ENCODE measurements at places on chromosomes 12 and 14.

GRCh38 chr12:28114488-28114887, 75.8 kb upstream of the CCDC91 start:
- ATAC-seq: no peak

DNA sequence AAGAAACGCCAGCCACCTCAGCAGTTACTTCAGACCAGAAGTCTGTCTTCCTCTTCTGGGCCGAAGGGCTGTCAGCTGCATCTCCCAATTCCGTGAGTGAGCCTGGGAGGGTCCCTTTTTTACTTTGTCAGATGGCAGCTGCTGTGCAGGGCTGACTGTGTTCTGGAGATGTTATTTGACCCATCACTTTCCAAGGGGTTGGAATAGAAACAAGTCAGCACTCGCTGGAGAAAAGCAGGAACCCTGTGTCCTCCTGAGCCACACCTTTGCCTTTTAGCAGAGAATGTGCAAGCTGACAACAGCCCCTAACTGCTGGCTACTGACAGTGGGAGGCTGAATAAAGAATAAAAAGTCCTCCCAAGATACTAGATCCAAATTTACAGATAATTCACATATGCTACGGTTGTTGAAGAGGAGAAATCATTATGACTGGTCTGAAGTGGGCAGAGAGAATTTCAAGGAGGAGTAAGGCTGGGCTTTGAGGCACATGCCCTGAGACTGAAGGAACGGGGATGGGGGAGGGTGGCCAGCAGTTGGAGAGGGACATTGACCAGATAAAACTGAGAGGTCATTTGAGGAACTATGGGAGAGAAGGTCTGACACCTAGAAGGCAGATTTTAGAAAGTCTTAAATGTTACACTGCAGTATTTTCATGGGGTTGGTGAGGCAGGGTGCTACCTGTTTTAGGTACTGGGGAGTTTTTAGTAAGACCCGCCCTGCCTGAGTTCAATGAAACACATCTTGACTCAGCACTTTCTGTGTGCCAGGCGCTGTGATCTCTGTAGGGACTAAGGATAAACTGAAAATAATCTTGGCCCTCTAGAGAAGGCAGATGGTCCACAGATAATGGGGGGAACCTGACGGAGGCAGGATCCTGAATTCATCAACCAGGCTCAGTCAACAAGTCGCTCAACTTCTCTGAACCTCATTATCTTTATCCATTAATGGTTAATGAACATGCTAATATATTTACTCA, 27.4 kb downstream of the FAM234B start:
- ATAC-seq: no peak

DNA sequence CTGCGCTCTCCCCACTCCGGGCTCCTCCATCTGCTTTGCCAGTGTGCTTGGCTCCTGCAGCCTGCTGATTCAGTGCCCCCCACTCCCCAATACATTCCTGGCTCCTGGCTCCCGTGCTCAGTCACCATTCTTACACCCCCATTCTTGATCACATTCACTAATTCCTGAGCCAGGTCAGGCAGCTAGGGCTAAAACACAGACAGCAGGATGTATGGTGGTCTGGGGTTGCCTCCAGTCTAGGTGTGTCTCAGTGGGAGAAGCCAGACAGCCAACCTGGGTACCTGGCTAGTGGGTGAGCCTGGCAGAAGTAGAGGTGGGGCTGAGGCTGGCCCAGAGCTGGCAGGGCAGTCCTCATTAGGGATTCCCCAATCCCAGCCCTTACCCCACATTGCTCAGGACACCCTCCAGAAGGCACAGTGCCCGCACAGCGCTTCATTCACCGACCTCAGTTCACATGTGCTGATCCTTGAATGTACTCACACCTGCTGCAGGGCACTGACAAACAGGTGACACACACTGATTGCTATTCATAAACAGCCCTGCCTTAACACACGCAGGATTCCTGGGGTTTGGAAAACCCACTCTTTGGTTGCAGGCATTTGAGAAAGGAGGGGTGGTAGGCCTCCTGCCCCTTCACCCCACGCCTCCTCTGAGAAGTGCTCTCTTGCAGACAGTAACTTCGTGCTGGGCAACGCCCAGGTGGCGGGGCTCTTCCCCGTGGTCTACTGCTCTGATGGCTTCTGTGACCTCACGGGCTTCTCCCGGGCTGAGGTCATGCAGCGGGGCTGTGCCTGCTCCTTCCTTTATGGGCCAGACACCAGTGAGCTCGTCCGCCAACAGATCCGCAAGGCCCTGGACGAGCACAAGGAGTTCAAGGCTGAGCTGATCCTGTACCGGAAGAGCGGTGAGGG, 1.7 kb downstream of the KCNH3 start:
- no peak for ATAC-seq

DNA sequence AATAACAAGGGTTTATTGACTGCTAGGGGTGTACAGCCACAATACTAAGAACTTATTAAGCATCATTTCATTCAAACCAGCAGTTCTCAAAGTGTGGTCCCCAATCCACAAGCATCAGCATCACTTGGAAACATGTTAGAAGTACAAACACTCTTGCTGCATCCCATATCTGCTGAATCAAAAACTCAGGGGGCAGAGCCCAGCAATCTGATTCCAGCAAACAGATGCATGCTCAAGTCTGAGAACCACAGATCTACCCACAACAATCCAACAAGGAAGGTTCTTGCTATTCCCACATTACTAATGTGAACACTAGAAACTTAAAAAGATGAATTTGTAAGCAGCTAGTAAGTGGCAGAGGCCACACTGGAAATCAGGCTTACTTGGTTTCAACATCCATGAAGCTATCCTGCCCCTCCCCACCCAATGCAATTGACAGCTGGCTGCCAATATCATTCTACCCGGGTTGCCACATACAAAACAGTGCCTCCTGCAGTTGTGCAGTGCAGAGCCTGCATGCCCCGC, 6.2 kb downstream of the KRT77 start:
- no peak for ATAC-seq

- ATAC-seq: no peak
Measured at GRCh38 chr14:77026166-77026929, 2.2 kb downstream of the IRF2BPL start.

DNA sequence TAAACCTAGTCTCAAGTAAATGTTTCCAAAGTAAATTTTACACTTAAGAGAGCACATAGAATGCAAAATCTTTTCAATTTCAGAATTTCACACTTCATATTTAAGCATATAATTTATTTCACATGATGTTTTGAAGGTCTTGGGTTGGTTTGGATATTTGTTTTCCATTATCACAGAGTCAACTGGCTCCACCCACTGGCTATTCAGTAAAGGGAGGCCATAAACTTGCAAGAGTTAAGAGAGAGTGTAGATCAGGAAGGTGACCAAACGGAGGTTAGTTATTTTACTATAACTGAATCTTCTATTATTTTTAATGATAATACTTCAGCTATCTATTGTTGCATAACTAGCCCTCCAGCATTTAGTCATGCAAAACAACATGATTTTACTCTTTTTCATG, 6.2 kb upstream of the CPNE8 start:
- no peak for ATAC-seq

DNA sequence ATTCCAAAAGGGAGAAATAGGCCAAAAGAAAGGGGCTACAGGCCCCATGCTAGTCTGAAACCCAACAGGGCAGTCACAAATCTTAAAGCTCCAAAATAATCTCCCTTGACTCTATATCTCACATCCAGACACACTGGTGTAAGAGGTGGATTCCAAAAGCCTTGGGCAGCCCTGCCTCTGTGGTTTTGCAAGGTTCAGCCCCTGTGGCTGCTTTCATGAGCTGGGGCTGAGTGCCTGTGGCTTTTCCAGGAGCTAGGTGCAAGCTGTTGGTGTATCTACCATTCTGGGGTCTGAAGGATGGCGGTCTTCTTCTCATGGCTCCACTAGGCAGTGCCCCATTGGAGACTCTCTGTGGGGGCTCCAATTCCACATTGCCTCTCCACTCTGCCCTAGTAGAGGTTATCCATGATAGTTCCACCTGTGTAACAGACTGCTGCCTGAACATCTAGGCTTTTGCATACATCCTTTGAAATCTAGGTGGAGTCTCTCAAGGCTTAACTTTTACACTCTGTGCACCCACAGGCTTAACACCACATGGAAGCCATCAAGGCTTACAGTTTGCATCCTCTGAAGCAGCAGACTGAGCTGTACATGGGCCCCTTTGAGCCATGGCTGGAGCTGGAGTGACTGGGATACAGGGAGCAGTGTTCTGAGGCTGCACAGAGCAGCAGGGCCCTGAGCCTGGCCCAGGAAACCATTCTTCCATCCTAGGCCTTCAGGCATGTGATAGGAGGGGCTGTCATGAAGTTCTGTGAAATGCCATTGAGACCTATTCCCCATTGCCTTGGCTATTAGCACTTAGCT, 66.5 kb upstream of the ABCD2 start:
- ATAC-seq: peak; percentile 49

GRCh38 chr14:59482541-59483331, 1.5 kb downstream of the L3HYPDH start:
- ATAC-seq: no peak

DNA sequence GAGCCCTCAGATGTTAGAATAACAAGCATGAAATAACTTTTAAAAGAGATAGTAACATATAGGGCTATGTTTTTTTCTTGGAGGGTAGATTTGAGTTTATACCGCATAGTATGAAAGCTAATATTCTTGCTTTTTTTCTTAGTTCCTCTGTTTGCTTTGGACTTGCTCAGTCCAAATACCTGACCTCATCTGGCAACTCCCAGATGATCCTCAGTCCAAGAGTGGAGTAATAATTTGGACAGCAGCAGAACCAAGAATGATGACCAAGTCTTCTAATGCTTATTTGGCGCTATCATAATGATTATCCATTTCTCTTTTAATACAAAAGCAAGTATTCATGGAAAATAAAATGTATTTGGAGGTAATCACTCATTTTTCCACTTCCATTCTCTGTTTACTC, 45.6 kb downstream of the GUCY2C start:
- no peak for ATAC-seq

- no peak for ATAC-seq
Measured at GRCh38 chr12:12216349-12217017, 50.4 kb downstream of the LRP6 start.

DNA sequence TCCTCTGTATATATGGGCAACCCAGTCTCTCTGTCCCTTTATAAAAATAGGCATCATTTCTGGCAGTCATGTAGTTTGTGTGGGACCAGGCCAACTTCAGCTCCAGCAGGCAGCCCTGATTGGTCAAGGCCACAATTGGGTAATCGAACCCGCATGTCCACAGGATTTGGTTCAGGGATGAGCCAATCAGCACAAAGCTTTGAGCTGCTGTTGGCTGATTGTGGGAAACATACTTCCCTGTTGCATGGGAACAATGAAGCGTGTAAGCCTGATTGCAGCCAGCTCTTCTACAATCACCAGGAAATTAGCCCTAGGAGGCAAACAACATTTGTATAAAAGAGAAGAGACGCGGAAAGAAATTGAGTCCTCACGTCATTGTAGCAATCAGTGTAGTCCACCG, 328.6 kb downstream of the PCNX1 start:
- ATAC-seq: no peak

DNA sequence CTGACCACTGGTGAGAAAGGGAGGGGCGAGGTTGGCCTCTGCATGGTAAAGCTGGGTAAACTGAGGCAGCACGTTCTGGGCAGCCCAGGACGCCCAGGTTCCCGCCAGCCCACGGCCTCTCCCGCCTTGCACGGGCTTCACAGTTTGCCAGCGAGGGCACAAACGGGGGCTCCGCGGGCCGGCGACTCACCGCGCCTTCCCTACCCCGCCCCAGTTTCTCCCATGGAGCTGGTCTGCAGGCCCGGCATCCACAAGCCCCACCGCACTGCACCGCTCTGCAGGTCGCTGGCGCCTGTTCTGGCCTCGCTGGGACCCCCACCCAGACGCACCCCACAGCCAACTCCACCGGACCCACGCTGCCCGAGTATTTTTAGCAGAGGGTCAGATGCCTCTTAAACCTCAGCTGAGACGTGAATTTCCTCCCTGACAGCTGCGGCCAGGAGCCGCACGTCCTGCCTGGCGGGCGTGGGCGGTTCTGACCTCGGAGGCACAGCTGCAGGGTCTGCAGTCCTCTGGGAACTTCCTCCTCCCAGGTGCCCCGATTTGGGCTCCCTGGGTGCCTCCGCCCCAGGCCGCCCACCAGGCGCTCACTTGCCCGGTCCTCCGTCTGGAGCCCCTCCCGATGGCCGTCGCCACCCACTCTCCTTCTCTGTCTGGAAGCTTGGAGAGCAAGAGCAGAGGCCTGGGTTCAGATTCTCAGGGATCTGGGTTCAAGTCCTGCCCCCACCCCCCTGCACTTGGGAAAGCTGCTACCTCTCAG, 29.5 kb upstream of the INF2 start:
- no peak for ATAC-seq

- ATAC-seq: no peak
Measured at GRCh38 chr14:62003701-62004100, 241.5 kb downstream of the SNAPC1 start.

DNA sequence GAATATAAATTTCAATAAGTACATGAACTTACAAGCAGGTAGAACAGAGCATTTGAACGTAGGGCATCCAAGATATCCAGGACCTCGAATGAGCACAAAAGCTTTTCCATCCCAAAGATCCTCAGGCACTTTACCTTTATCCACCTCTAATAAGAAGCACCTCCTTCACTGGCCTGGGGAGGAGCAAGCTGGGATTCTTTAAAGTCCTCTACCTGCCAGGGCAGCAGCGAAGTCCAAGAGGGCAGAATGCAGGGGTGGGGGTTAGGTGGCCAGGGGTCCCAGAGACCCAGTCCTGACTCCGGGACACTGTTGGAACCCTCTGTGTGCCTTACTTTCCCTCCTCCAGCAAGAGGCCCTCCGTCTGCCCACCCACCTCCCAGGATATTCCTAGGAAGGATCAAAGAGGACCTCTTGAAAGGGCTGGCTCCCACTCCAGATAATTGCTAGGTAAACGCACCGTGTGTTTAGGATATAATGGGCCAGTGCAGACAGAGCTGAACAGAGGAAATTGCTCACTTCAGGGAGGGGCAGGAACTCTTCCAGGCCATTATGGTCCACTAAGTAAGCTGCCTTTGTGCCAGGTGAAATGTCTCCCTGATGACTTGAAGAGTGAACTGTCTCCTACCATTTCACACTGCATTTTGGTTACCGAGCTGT, 68.1 kb downstream of the TTC9 start:
- no peak for ATAC-seq

DNA sequence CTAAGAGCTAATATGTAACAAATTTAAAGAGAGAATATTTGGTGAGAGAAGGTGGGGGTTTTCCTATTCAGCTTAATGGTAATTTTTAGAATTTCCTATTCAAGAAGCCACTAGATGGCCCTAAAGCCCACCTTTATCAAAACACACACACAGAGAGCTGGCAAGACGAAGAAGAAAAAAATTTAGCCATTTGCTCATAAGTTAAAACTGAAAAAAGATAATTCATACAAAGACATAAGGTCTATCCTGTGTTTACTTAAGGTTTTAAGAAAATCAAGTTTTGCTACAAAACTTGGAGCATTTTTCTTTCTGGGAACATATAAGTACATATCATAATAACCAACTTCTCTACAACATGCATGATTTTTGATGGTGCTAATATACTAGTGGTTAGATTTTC, 46.8 kb upstream of the PCED1B start:
- peak; percentile 67 for ATAC-seq
